NCI-H524 treated with DMSO at 0.1 percent for 48 hours (cell line): ENCODE measurements at places on chromosomes 6 and 20.

GRCh38 chr6:7052443-7053011 lies 55.2 kb upstream of the RREB1 start:
- DNase-seq, result no peak

DNA sequence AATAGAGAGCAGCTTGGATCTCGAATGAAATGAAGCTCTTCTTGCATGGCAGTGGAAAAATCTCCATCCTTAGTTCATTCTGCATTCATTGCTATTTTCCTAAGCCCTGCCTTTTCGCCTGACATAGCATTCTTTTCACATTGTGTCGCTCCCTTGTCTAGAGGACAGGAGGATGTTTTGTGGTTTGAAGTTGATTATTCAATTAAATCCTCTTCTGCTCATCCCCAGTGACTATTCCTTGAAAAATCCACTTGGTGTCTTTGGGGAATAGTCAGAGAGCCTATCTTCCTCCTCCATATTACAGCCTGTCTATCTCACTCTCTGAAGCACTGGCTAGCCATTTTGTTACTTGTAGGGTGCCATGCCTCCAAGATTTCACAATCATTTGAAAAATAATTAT lies 161.2 kb downstream of the KLHL32 start:
- DNase-seq, result no peak

GRCh38 chr6:95723638-95724037 lies 146.3 kb downstream of the MANEA start:
- no peak for DNase-seq

- DNase-seq, result no peak
Measured at GRCh38 chr6:13767121-13767808, 47.1 kb downstream of the MCUR1 start.

DNA sequence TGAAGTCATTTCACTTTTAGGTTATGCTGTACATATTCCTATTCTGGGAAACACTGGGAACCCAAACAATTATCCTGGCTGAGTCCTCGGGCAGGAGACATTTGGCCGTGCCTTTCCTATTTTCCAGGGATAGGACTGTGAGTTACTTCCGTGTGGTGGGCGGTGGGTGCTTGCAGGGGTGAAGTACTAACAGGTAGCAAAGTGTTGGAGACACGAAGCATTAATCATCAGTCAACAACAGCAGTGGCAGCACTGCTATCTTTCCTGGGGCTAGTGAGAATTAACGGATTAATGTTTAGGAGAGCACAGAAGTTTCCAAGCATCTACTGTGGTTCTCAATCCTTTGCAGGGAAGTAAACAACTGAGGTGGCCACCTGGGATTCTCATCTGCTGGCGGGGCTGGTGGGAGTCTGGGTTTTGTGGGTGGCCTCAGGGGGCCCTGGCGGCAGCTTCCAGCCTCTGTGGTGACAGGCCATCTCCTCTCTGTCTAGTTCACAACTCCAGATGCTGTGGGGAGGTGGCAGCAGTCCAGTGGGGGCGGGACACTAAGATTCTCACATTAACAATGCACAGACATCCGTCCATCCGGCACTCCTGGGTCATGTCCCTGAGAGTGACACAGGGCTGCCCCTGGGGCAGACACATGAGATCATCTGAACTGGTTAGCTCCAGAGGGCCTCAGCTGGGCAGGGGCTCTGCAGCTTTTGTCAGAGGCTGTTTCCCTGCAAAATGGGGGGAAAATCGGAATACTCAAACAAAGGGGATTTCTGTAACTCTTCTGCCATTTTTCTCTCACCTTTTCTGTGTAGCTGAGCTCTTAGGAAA lies 90.9 kb downstream of the GJA10 start:
- peak; percentile 48 for DNase-seq

DNA sequence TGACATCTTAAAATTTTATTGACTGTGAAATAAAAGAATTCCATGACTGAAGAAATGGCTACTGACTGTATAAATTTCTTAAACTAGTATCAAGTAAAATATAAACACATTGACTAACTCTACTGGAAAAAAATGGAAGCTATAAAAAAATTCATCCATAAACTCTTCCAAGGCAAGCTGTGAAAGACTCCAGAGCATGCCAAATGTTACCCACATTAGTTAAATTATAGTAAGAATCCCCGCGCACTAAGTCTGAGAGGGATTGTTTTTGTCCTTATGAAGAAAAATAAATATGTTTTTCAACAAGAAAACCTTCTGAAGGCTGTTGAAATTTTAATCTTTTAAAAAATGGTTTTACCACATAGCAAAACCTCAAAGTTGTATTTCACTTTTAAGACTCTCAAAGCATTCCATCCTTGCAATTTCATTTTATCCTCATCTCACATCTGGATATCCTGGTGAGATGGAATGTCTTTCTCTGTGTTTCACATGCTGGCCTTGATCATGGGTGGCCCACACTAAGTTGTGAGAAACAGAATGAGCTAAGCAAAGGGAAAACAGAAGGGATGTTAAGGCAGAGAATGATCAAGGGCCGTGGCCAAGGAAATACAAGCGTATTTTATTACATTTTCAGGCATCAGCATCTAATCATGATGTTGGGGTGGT lies 732.5 kb downstream of the KIF16B start:
- no peak for DNase-seq

DNA sequence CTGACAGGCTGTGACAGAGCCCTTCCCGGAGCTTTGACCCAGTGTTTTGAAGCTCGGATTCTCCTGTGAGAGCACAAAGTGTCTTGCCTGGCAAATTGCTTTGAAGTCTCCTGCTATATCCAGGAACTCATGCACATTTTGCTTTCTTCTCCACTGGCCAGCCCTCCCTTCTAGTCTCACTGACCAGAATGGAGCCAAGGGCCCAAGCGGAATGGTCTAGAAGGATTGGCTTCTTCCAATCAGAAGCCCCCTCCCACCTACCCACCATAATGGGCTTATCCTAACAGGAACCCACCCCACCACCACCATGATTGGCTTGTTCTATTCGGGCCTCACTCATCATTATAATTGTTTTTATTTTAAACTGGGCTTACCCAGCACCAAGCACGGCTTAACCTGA lies 130.1 kb downstream of the PXDC1 start:
- DNase-seq, result no peak
